Stimulated activated CD4-positive, alpha-beta T cell treated with anti-CD3 and anti-CD28 coated beads, Interleukin-15, amount 100 ng/mL, for 1 hour (primary cell): ENCODE measurements at places on chromosomes 5 and 9.
A peak's percentile ranks its signal among the peaks of the same experiment; 100 is the strongest.

GRCh38 chr9:129126749-129127618 is 15.8 kb downstream of the PTPA start:
- no peak for DNase-seq

- no peak for DNase-seq
Measured at GRCh38 chr5:157106630-157107461, 2.0 kb downstream of the HAVCR2 start.

GRCh38 chr5:159273923-159274322 is 10.8 kb downstream of the UBLCP1 start:
- no peak for DNase-seq

DNA sequence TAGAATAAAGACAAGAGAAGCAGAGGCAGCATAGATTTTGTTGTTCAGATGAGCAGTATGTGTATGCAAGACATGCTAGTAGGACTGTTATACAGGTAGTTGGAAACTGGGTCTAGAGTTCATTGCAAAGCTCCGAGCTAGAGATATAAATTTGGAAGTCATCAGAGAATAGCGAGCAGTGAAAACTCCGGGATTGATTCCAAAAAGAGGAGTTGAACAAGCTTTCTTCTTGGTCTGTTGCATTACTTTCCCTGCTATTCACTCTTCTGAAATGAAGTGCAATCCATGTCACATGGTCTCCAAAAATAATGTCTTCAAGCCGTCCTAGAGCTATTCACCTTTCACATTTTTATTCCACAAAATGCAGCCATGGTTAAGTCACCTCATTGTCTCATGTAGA is 67.9 kb upstream of the ZNF462 start:
- DNase-seq = no peak

GRCh38 chr9:95528908-95529502 is 12.2 kb upstream of the PTCH1 start:
- no peak for DNase-seq

- DNase-seq = no peak
Measured at GRCh38 chr5:150548123-150548522, 40.2 kb downstream of the NDST1 start.

DNA sequence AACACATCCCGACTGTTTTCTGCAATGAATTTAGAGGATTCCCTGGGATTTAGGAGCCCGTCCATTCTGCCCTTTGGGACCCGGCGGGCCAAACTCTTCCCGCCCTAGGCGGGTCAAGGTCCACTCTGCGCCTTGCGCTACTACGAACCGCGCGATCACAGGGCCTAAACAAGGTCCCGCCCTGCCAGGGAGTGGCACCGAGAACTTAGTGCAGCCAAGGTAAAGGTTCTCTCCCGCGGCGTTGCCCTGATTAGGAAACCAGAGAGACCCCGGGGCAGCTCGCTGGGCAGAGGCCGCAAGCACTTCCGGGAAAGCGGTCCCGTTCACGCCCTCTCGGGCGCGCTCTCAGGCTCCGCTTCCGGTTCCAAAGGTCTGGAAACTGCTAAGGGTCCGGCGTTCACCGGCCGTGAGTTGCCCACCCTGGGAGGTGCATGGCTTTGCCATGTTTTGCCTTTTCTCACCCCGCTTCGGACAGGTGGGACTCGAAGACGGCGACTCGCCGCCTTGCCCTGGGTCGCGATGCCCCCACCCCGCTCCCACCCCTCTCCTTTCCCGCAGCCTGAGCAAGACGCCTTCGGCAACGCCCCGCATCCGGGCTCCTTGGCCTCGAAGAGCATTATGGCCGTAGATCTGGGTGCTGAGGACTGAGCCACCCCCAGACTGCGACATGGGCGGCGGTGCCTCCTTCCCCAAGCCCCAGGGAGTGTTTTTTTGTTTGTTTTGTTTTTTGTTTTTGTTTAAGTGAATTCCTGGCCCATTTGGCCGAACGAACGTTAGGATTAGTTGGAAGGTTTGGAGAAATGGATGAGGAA is 23.4 kb downstream of the HNRNPK start:
- DNase-seq = peak; percentile 38

DNA sequence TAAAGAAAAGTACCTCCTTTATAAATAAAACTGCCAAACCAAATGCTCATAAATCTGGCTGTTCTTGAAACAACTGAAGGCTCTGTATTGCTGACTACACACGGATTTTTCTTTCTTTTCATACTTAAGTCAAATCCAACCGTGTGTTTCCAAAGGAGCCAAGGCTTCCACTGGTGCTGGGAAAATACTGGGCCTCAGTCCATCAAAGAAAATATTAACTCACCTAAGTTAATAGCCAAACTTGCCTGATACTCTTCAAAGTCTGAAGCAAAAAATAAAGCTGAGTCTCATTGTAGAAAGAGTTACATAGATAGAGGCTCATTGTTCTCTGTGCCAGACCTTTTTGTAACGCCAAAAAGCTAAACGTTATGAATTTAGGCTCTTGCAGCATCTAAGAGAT is 350.4 kb upstream of the CDH9 start:
- DNase-seq = no peak

DNA sequence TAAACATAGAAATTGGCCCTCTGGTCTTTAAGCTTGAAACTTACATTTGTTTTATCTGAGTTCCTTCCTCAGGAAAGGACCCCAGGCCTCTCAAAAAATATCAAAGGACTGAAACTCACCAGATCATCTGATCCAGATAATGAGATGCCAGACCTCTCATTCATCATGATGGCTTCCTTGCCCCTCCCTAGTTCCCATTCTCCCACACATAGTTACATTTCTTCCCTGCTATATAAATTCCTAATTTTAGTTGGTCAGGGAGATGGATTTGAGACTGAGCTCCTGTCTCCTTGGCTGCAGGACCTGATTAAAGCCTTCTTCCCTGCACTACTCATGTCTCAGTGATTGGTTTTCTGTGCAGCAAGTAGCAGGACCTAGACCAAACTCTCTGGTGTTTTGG is 119.4 kb upstream of the SPIN1 start:
- no peak for DNase-seq

GRCh38 chr9:70635790-70636189 is 221.3 kb upstream of the KLF9 start:
- DNase-seq = no peak
